ENCODE measurements at places on chromosomes 12 and 14. TPM values are rescaled to one million over a fixed set of nuclear protein-coding genes. Genes with fewer than 3 reads are reported as not detected.

CCDC177 gene
- total RNA-seq, result not detected

MYF6 gene
- total RNA-seq, result not detected

BTBD6 gene
- 36.9 TPM for total RNA-seq

RAD51AP1 gene
- 0.55 TPM for total RNA-seq

AICDA gene
- total RNA-seq, result not detected

POTEM gene
- not detected for total RNA-seq

C12orf50 gene
- total RNA-seq, result not detected

PAX9 gene
- total RNA-seq, result not detected

MYF5 gene
- total RNA-seq, result not detected

C12orf42 gene
- not detected for total RNA-seq

UNC79 gene
- 0.38 TPM for total RNA-seq

TPCN1 gene
- total RNA-seq, result 136 TPM

ANKRD9 gene
- 141 TPM for total RNA-seq

KRT74 gene
- total RNA-seq, result not detected

C1QL4 gene
- not detected for total RNA-seq

KIF26A gene
- 7.3 TPM for total RNA-seq

ASB2 gene
- 95.8 TPM for total RNA-seq

PAPLN gene
- total RNA-seq, result 4.4 TPM

RAD9B gene
- total RNA-seq, result 2.9 TPM

KLHL33 gene
- 1.00 TPM for total RNA-seq

ADAMTS20 gene
- total RNA-seq, result not detected

Measured in heart left ventricle (tissue), 16 donors.